ENCODE measurements at places on chromosomes 12 and 14. TPM values are rescaled to one million over a fixed set of nuclear protein-coding genes. Genes with fewer than 3 reads are reported as not detected.

- no peak for DNase-seq
These were observed 114.8 kb upstream of the FGD4 start for GRCh38 chr12:32284561-32284960.

PTPN6 gene
- 21.9 TPM for polyA plus RNA-seq

C12orf57 gene
- polyA plus RNA-seq: 118 TPM

DNA sequence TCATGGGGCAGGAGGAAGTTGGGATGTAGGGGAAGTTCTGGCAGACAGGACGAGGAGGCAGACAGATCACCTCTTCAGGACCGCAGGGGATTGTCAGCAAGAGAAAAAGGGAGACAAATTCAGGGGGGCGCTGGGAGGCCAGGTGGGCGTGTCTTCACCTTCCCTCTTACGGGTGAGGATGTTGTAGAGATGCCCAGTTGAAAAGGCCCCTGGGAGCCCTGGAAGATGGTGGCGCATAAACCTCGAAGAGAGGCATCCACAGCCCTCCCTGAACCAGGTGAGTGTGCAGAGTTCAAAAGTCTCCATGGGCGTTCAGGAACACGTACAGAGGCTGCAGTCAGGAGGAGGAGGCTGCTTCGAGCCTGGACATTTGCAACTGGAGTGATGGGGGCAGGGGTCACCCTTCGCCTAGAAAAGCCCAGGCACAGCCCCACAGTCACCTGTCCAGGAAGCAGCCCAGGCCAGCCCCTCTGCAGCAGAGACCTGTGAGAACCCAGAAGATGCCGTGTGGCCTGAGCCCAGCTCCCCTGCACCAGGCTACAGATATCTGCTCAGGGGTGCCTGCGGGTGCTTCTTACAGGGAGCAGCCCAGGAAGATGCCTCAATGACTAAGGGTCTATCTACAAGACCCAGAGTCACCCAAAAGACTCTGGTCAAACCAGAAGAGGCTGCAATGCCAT, 74.4 kb downstream of the PRIMA1 start:
- DNase-seq: no peak

DNA sequence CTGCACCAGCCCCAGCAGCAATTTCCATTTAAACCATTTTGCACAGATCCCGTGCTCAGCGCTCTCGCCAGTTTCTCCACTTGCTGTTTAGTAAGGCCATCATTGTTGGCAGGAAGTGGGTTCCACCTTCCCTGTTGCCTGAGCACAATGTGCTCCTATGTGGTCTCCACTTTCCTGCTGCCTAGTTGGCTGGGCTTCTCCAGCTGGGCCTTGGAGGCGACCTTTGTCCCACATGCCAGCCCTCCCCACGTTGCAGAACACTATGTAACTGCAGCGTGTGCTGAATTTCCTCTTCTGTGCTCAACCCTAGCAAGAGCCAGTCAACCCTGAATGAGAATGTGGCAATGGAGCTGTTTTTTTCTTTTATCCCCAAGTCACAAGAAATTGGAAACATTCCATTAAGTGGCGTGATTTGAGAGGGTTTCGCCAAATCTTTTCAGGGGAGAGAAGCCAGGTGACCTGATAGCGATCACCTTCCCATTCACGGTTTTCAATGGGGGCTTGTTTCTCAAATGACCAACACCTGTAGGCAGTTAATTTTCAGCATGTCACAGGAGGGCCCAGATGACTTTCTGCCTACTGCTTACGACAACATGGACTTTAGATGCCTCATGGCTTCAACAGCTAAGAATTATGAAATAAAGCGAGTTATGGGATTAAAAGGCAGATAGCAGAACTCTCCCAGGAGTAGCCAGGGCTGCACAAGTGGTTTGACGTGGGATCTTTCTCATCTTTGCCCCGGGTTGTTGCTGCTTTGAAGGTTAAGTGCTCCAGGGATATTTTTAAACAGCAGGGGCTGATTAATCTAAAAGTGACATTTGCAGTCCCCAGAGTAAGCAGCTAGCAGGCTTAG, at the start of gene ACACB:
ACACB (plus strand) TSS at position 830 of the 853 bp plus-strand sequence. CDS start 22,819 bp downstream, outside the sequence.
- no peak for DNase-seq

DGKA gene
- polyA plus RNA-seq: 26.2 TPM

SYNDIG1L gene
- 0.50 TPM for polyA plus RNA-seq

PDZRN4 gene
- polyA plus RNA-seq: 6.6 TPM

- DNase-seq: peak; percentile 19
These were observed 663 bp downstream of the WASHC3 start for GRCh38 chr12:102061096-102061559.

GRCh38 chr14:20343862-20344220, 406 bp downstream of the PARP2 start:
- peak; percentile 46 for DNase-seq

ATG2B gene
- polyA plus RNA-seq: 47.8 TPM

KRT79 gene
- not detected for polyA plus RNA-seq

DNA sequence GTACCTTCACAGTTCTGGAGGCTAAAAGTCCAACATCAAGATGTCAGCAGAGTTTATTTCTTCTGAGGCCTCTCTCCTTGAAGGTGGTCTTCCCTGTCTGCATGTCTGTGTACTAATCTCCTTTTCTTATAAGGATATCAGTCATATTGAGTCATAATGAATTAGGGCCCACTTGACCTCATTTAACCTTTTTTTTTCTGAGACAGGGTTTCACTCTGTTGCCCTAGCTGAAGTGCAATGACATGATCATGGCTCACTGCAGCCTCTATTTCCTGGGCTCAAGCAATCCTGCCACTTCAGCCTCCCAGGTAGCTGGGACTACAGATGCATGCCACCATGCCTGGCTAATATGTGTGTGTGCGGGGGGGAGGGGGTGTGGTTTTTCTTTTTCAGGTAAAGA, 41.7 kb downstream of the PPM1H start:
- no peak for DNase-seq
